Omental fat pad (tissue), 4 donors: ENCODE measurements at places on chromosomes 2 and 18.

DNA sequence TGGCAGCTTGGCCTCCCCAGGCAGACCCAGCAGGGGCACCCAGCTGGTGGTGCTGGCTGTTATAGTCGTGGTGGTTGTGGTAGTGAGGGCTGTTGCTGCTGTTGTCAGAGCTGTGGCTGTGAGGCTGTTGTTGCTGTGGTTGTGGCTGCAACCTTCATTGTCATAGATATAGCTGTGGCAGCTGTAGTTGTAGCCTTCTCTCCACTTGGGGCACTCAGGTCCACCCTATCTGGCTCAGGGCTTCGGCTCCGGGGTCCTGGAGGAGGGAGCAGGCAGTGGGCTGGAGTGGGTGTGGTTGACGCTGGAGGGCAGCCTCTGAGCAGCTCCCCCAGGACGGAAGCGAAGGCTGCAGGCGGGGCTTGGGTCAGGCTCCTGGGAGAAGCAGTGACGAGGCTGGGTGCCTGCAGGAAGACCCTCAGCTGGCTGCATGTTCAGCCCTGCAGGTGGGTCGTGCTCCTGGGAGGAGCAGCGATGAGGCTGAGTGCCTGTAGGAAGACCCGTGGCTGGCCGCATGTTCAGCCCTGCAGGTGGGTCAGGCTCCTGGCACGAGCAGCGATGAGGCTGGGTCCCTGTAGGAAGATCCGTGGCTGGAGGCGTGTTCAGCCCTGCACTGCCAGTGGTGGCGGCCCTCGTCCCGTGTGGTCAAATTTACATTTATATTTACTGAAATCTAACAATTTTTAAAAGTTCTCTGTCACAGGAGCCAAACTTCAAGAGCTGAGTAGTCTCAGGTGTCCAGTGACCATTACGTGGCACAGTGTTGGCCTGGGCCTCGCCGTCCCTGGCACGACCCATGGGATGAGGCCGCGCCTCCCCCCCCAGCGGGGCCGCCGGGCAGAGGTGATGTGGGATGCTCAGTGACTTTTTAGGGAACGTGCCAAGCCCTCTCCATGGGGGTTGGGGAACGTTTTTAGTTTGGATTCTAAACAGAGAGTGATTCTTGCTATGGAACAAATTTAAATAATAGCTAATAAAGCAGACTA lies 79.2 kb upstream of the PXDN start:
- no peak for DNase-seq

- no peak for DNase-seq
Measured at GRCh38 chr2:121017396-121017795, 267.6 kb downstream of the TFCP2L1 start.

- no peak for DNase-seq
Measured at GRCh38 chr18:59358414-59358711, 702 bp downstream of the LMAN1 start.

DNA sequence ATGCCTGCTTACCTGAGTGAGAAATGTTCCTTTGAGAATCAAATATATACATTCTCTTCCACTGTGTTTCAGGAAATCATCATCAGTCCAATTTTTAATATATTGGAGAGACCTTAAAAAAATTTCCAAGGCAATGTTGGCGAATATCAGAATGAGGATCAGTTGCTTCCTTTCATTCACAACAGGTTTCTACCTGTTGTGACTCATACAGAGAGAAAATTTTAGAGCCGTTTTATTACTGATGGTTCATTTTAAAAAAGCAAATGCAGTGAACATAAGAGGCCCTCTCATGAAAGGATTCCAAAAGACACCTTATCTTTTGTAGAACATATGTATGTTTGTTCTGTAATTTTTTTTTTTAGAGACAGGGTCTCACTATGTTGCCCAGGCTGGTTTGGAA lies 42.0 kb downstream of the TTC39C start:
- no peak for DNase-seq

DNA sequence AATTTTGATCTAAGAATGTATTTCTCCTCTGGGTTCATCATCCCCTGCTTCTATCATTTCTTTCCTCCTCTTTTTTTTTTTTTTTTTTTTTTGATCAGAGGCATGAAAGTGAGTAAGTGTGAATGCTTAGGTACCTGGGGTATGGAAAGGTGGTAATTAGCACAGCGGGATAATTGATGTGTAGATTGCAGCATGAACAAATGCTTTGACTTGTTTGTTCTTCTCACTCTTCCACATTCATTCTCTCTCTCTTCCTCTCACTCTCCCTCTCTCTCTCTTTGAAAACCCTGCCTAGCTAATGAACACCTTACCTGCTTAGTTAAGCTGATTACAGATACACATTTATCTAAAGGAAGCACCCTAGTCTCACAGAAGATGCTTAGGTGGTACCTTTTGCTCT lies 74.7 kb downstream of the ZEB2 start:
- DNase-seq, result no peak

DNA sequence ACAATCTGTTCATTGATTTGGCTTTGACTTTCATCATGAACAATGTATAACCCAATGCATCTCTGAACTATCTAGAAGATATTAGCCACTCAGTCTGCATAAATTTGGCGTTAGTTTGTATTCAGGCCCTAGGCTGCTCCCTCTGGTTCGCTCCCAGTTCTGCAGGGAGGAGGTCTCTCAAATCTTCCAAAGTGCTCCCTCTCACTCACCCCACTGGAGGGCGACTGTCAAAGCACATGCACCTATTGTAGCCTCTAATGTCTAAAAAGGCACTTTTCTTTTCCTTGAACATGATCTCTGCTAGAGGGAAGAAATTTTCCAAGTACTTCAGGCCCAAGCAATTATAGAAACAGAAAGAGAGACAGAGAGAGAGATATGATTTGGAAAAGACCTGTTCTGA lies 291.5 kb downstream of the TDRD15 start:
- no peak for DNase-seq

GRCh38 chr2:206154197-206154596 lies 5.0 kb downstream of the NDUFS1 start:
- no peak for DNase-seq

DNA sequence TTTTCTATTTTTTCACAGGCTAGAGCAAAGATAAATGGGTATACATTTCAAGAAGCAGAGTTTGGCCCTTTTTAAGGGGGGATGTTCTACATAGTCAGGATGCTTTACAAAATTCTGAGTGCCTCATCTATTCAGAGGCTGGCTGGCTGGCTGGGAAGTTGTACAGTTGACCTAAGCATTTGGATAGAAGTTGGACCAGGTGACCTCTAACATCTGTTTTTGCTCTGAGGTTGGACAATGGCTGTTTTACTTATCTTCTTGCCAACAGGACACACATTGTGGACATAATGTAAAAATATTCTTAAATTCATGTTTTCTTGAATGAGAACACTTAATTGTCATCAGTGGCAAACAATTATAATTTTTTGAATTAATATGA lies 205.4 kb downstream of the PTPRM start:
- DNase-seq, result no peak

GRCh38 chr2:112472547-112473263 lies 9.3 kb upstream of the TTL start:
- DNase-seq, result no peak

- peak; percentile 42 for DNase-seq
Measured at GRCh38 chr2:69642709-69643601, 584 bp downstream of the AAK1 start.

GRCh38 chr2:215554689-215555498 lies 119.0 kb upstream of the FN1 start:
- DNase-seq, result no peak
